ENCODE measurements at places on chromosomes 4 and X. TPM values are rescaled to one million over a fixed set of nuclear protein-coding genes. Genes with fewer than 3 reads are reported as not detected.

The BRS3 gene
- not detected for total RNA-seq

The TRIM2 gene
- 46.6 TPM for total RNA-seq

The IGFBP7 gene
- 287 TPM for total RNA-seq

- no peak for DNase-seq
These were observed 8.2 kb downstream of the SH3KBP1 start for GRCh38 chrX:19879181-19879580.

DNA sequence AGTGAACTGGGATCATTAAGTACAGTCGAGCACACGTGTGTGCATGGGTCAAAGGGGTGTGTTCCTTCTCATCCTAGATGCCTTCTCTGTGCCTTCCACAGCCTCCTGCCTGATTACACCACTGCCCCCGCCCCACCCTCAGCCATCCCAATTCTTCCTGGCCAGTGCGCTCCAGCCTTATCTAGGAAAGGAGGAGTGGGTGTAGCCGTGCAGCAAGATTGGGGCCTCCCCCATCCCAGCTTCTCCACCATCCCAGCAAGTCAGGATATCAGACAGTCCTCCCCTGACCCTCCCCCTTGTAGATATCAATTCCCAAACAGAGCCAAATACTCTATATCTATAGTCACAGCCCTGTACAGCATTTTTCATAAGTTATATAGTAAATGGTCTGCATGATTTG lies 22.3 kb downstream of the SLC34A2 start:
- DNase-seq, result no peak

- no peak for DNase-seq
These were observed 11.3 kb upstream of the SMARCA5 start for GRCh38 chr4:143502231-143502630.

DNA sequence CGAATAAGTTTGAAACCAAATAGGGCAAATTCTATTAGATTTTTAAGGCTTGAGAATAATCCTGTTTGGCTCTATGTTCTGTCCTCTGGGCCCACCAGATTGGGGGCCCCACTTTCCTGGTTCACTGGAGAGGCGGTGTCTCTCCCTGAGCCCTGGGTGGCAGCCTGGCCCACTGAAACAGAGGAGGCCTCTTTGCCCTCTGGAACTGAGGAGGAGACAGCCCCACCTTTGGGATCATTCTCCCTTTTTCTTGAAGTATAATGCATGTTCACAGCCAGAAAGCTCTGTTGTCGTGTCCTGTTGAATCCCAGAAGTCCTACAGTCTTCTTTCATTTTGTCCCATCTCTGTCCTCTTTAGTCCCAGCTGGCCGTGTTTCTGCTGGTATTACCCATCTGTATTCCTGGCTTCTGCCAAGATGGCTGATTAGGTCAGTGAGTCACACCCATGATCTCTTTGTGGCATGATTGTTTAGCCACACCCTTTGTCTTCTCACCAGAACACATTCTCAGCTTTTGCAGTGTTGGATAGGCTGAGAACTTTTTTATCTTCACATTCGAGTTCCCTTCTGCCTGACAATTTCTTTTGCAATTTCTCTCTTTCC lies 8.1 kb upstream of the TBC1D25 start:
- peak; percentile 85 for DNase-seq

Measured in A172 (cell line).